Fibroblast of skin of right quadriceps (primary cell): ENCODE measurements at places on chromosomes 1 and 21.

DNA sequence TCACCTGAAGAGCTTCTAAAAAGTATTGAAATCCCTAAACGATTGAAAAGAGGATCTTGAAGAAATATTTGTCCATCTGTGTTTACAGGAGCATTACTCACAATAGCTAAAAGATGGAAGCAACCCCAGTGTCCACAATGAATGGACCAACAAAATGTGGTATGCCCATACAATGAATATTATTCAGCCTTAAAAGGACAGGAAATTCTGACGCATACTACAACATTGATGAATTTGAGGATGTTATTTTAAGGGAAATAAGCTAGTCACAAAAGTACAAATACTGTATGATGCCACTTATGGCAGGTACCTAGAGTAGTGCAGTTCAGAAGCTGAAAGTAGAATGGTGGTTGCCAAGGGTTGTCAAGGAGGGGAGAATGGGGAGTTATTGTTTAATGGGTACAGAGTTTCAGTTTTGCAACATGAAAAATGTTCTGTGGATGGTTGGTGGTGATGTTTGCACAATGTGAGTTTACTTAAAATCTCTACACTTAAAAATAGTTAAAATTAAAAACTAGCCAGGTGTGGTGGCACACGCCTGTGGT is 37.1 kb upstream of the GADD45A start:
- no peak for DNase-seq

DNA sequence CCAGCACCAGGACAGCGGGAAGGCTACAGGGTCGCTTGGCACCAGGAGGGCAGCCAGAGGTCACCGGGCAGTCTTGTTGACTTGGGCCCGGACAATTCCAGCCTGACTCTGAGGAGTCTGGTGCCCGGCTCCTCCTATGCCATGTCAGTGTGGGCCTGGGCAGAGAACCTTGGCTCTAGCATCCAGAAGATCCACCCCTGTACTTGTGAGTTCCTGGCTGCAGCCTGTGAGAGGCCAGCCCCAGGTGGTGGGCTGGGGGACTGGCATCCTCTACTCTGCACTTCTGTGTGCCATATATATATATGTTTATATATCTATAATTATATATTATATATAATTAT is 11.6 kb upstream of the PTPN7 start:
- no peak for DNase-seq

DNA sequence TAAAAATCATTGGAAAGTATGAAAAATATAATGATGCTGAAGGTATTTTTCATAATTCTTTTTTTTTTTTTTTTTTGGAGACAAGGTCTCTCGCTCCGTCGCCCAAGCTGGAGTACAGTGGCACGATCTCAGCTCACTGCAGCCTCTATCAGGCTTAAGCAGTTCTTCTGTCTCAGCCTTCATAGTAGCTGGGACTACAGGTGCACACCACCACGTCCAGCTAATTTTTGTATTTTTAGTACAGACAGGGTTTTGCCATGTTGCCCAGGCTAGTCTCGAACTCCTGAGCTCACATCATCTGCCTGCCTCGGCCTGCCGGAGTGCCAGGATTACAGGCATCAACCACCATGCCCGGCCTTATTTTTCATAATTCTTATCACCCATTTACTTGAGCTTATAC is 13.3 kb downstream of the SMAP2 start:
- DNase-seq, result no peak

- DNase-seq, result no peak
Measured at GRCh38 chr1:21568809-21569385, 59.7 kb downstream of the ALPL start.

DNA sequence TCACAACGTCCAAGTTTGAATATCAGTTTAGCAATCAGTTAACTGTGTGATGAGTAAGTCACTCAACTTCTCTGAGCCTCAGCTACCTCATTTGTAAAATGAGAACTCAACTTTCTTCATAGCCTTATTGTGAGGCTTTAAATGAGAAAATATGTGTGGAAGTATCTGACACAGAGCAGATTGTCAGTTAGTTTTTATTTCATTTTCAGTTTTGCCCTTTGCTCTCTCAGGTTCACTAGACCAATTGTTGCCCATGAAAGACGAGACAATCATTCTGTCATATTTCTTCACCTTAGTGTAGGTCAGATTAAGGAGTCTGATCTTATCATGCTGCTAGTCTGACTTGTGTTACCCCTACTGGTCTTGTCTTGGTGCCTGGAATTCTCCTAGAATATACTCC is 232.8 kb upstream of the PTBP2 start:
- no peak for DNase-seq

DNA sequence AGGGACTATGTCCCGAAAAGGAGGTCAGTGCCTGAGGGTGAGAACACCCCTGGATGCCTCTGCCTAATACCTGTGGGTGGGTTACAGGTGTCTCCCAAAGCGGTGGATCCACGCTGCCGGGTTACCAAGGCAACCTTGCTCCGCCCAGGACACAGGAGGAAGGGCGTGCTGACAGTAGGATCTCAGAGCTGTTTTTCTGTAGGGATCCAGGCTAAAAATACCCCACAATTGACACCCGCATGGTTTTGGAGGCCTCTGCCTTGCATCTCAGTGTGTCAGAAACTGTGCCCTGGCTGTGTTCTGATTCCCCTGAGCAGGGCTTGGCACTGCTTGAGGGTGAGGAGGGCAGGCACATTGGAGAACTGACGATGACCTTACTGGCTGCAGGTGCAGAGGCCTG is 118.0 kb downstream of the IER5 start:
- no peak for DNase-seq

DNA sequence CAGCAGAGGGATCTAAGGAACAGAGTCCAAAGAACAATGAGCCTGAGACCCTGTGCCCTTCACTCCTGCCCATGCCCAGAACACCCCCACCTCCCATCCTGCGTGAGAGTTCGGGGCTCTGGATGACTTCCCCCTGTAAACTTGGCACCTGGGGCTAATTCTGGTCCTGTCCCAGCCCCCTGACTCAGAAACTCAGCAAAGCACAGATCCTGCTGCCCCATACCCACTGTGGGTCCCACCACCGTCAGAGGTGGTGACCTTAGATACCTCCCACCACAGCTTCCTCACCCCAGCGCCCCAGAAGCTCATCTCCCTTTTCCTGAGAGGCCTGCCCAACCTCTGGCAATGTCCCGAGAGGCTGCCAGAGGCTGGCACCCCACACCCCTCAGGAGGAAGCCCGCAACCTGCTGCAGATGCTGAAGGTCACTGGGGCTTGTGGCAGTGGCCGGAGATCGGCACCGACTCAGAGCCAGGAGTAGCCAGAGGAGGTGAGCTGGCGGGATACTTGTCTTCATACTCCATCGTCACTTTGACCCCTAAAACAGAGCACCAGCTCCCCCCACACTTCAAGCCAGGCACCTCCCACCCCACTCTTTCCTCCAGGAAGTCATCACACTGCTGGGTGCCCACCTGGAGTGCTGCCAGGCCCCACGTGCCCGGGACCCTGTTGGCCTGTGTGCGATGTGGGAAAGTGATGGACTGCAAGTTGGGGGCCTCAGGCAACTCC is 111.6 kb upstream of the IFFO2 start:
- DNase-seq, result no peak

DNA sequence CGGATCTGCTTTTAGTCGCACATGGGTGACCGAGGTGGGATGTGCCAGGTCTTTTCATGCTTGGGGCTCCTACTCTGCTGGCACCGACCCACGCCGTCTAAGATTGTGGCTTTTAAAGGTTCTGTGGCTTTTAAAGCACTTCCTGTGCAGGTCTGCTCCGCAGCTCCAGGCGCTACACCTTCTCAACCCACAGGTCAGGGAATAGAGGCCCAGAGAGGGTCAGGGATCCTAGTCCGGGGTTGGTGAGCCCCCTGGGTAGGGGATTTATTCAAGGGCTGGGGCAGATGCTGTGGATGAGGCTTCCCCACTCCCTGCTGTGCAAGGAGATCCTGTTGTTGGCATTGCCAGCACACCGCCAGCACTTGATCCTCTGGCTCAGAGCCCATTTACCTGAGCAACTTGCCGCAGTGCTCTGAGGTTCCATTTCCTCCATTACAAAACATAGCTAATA is 212.8 kb upstream of the RAB4A start:
- no peak for DNase-seq

DNA sequence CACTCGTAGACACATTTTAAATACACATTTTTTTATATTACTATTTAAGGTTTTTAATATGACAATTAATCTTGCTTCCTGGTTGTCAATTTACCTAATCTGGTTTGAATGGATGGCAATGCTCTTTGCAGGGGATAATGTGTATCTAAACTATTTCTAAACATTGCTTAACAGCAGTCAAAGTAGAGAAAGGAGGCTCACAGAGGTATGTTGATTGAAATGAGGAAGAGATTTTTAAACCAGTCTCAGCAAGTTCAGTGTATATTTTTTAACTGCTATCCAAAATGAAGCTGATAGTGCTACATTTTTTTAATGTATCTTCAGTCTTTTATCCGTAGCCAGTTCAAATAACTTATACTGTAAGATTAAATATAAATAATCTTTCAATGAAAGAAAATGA is 17.4 kb downstream of the FMO1 start:
- no peak for DNase-seq

- DNase-seq, result no peak
Measured at GRCh38 chr1:182909578-182909977, 43.4 kb downstream of the SHCBP1L start.

GRCh38 chr1:225318706-225319575 is 108.9 kb downstream of the LBR start:
- peak; percentile 31 for DNase-seq

DNA sequence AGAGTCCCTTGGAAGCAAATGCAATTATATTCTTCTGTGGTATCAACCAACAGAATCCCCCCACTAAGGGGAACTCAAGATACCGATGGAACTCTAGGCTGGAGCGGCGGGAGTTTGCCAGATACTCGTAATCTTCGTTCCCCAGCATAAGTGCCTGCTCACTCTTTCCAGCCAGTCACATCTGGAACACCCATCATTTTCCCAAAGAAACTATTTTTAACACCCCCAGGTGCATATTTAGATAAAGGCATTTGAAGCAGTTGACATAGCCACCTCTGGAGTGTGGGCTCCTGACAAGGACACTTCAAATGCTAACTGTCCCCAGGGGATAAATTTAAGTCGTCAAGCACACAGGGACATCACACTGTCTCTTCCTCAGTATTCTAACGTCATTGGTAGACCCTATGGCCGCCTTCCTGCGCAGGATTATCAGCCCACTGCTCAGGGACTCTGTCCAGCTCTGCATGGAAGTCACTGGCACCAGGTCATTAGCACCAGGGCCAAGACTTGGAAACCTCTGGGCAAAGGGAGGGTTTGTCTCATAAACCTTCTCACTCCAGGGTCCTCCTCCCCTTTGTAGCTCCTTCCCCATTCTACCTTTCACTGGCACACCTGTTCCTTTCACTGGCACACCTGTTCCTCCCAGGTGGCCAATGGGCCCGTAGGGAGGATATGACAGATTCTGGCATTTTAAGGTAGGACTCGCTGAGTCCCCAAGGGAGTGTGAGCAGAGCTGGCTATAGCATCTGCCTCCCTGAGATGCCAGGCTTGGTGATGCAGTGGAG is 48.8 kb downstream of the H3-3A start:
- DNase-seq, result no peak

- peak; percentile 51 for DNase-seq
Measured at GRCh38 chr1:47782414-47783166, 214.6 kb downstream of the TRABD2B start.
